ENCODE measurements at places on chromosomes 1 and 21.

DNA sequence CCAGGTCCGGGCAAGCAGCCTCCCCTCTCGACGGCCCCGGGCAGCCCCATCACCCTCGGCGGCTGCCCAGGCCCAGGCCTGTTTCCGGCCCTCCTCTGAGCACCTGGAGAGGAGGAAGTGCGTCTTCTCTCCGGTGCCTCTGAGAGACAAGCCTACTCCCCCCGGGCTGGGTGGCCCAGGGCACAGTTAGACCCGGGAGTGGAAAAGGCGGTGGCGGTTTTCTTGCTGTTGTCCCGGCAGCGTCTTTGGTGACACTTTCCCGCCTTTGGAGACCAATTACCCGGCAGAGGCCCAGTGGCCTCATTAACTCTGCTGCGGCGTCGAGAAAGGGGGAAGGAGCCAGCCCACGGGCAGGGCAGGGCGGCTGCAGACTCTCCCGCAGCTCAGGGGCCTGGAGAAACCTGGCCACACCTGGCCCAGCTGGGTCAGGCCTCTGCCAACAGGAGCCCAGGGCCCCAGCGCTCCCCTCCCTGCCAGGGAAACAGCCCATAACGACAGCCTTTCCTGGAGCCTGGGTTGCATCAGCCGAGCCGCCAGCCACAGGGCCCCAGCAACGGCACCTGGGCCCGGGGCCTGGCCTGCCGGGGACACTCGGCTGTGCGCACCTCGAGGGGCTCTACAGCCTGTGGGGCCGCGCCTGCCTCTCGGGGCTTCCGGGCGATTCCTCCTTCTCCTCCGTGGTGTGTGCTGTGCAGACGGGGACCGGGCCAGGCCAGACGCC is 28.4 kb upstream of the C1orf159 start:
- peak; percentile 45 for DNase-seq

DNA sequence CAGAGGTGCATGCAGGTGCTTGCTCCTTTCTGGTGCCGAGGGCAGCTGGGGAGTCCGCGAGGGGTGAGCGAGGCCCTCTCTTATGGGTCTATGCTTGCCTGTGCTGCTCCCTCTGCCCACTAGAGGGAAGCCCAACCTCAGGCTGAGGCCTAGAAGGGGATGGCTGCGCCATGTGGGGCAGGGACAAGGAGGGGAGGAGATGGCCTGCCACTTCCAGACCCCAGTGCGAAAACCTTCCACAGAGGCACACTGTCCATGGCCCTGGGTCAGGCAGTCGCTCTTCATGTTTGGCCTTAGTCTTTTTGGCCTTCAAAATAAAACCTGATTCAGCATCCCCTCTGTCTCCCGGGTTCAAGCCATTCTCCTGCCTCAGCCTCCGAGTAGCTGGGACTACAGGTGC is 14.0 kb downstream of the RHBG start:
- peak; percentile 57 for DNase-seq

DNA sequence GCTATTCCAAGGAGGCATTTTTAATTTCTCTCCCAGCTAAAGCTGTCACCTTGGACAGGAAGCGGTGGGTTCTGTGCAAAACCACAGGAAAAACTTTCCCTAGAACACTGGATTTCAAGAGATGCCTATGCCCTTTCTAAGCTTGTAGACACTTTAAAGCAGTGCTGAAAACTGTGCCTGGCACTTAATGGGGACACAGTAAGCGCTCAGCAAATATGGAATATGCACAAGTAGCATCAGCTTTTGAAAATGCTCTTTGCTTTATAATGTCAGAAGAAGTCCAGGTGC is 50.9 kb upstream of the TARBP1 start:
- DNase-seq, result no peak

- no peak for DNase-seq
Measured at GRCh38 chr1:34916104-34916503, 13.3 kb downstream of the DLGAP3 start.

GRCh38 chr1:27884006-27884954 is 11.9 kb downstream of the THEMIS2 start:
- DNase-seq, result no peak

GRCh38 chr1:52920791-52921291 is 699 bp downstream of the ECHDC2 start:
- no peak for DNase-seq

DNA sequence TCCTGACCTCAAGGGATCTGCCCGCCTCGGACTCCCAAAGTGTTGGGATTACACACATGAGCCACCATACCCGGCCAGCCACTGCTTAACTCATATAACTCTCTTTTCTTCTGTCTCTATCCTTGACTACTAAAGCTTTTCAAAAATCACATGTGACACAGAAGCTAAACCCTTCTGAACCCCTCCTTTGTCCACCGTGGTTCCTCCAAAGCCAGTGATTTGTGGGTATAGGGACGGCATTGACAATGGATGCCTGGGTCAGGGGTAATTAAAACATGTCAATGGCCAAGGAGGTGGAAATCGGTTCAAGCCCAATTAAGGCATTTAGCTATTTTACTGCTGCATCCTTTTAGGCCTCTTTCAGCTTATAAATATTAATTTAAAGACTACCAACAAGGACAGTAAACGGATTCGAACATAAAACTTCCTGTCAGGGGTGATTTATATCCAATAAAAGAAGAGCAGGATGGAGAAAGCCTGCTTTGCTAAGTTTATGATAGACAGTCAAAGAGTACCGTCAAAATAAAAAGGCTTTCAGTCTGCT is 242.3 kb downstream of the GPATCH2 start:
- DNase-seq, result no peak

DNA sequence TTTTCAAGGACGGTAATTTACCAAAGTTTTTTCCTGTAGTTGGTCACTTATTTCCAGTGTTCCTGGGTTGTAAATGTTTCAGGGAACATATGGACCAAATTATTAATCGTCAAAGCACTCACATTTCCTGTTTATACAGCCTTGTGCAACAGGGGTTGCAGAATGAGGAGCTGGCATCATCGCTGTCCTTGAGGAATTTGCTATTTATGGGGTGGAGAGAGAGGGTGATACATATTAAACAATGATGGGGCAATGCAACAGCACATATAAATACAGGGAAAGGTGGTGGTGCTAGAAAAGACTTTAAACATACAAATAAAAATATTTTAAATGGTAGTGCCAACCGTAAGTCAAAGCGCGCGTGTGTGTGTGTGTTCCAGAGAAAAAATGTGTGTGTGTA is 369.8 kb downstream of the NPHP4 start:
- DNase-seq, result no peak

GRCh38 chr1:47915677-47916353 is 81.4 kb downstream of the TRABD2B start:
- DNase-seq, result no peak

DNA sequence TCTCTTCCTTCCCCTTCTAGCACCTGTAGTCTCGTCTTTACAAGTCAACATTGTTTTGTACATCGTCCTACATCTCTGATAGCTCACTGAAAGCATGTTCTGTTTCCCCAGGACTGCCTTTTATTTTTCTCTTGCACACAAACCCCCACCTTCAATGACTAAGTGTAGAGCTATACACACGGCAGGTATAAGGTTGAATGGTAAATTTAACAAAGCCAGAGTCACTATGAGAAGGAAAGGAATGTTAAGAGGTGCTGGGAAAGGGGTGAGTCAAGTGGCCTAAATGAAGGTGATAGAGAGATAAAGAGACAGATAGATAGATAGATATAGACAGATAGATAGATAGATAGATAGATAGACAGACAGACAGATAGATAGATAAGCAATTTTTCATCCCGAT is 134.3 kb upstream of the ATP1B1 start:
- no peak for DNase-seq

- DNase-seq, result no peak
Measured at GRCh38 chr1:79745929-79746328, 739.4 kb upstream of the ADGRL4 start.

DNA sequence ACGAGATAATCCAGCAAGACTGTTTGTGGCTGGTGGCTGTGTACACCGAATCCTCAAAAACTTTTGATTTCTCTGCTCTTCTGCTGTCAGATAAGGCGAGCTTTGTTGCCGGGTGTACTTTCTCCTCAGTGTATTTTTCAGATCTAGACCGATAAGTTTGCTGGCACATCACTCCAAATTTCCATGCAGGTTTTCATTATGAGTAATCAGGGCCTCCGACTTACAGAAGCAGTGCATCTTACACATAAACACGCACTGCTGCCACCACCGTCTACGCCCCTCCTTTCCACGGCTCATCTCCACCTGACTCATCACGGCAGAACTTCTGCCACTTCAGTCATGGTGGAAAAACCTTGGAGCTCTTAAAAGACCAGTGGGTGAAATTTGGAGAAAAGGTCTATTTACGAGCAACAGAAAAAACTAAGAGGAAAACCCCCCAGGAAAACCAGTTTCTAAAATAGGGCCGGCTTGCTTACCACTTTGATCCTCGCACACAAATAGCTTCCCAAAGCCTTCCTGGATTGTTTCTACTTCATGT is 7.7 kb downstream of the ZBTB21 start:
- DNase-seq, result peak; percentile 80

- no peak for DNase-seq
Measured at GRCh38 chr1:5165762-5166161, 511.4 kb downstream of the AJAP1 start.

DNA sequence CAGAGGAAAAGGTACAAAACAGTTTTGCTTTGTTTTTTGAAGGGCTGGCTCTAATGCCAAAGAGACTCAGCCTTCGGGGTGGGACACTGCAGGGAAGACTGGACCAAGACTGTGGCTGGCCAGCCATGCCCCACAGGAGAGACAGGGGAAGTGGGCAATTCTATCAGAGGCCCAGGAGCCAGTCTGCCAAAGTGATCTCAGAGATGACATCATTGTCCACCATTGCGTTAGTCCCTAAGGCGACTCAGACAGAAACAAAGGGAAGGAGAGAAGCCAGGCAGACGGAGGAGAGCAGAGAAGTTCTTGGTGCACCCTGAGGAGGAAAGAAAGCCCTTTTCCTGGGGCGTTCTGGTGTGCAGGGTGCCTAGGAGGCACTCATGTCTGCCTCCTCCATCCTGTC is 26.4 kb downstream of the OPTC start:
- DNase-seq, result no peak

GRCh38 chr1:18781031-18781430 is 78.4 kb downstream of the TAS1R2 start:
- no peak for DNase-seq

DNA sequence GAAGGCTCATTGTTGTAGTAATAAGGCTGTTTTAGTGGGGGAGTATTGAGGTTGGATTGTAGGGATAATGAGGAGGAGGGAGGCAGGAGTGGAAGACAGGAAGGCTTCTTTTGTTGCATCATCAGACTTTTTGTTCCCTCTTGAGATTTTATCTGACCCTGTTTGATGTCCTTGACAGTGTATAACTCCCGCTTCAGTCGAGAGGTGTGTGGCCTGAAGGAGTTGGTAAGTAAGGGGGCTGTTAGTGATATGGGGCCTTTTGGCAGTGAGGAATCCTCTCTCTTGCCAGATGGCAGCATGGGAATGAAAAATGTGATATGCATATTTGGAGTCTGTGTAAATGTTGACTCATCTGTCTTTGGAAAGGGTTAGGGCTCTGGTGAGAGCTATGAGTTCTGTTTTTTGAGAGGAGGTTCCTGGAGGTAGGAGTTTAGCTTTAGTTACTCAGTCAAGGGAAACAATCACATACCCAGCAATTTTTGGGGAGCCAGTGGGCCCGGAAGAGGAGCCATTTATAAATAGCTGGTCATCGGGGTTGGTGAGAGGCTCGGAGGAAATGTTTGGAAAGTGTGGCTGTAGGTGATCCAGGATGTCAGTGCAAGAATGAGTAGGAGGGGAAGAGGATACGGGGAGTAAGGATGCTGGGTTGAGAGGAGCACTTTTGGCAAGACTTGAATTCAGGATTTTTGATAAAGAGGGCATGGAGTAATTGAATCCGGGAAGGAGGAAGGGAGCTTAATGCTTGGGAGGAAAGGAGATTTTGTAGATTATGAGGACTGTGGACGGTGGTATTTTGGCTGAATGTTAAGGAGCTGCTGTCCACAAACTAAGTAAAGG is 136.7 kb upstream of the ETV3 start:
- no peak for DNase-seq

DNA sequence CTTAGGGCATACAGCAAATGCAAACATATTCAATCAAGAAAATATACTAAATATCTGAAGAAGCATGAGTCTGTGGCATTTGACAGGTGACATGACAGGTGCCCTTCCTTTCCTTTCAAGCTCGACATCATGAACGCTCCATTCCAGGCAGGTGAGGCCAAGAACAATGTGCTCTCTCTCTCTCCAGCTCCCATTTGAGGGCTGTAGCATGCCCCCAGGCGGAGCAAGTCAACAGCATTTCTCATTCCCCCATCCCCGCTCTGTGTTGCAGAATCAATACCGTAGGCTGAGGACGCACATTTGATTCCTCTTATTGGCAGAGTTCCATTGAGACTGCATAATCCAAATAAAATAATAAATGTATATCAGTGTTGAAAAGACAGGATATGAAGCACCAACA is 24.6 kb upstream of the PLPPR4 start:
- no peak for DNase-seq

- no peak for DNase-seq
Measured at GRCh38 chr1:115506924-115507589, 134.7 kb upstream of the VANGL1 start.

DNA sequence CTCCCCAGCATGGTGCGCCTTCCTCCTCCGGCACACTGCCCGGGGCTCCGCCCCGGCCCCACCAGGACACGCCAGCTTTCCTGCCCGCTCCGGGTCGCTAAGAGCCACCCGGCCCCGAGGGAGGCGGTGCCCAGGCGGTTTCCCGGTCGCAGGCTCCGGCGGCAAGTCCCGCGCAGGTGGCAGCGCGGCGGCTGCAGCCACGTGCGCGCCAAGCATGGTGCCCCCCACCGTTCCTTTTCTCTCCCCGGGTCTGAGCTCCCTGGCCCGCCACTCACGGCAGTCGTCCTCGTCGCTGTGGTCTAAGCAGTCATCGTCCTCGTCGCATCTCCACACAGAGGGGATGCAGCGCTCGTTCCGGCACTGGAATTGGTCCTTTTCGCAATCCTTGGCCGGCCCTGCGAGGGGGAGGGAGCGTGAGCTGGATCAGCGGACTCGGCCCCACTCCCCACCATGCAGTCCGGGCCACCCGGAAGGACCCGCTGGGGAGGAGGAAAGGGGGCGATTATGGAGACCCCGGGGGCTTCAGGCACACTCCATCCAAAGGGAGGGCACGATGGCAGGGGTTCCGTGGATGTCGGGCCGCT is 1.2 kb downstream of the LRP8 start:
- DNase-seq, result peak; percentile 22

DNA sequence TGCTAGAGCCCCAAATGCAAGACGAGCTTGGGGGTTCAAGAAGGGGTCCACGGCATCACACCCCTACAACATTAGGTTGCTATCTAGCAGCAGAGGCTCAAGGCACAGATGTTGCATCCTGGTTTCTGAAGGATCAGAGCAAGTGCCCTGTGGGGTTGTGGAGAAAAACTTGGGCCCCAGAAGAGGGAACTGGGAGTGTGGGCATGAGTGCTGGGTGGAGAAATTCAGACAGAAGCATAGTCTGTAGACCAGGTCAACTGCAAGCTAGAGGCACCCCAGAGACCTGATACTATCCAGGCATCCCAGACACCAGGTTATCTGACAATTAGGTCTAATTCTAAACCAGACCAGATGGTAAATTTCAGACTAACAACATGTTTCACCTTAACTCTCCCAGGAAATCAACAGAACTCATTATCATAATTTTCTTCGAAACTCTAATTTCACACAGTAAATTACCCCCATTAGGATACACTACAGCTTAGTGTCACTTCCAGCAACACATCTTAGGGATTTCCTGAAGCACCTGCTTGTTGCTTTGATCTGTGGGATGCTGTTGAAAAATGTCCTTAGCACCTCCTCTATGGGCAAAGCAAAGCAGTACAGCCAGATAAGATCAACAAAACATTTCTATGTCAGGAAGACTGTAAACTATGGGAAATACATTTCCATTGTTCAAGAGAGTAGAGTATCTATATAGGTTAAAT is 179.3 kb downstream of the VAV3 start:
- no peak for DNase-seq
